D721Med (cell line): ENCODE measurements at places on chromosomes 11 and 22.

- no peak for DNase-seq
Observed at GRCh38 chr11:28338371-28338770, 230.2 kb downstream of the METTL15 start.

GRCh38 chr11:8403310-8403709, 139.6 kb upstream of the LMO1 start:
- no peak for DNase-seq

DNA sequence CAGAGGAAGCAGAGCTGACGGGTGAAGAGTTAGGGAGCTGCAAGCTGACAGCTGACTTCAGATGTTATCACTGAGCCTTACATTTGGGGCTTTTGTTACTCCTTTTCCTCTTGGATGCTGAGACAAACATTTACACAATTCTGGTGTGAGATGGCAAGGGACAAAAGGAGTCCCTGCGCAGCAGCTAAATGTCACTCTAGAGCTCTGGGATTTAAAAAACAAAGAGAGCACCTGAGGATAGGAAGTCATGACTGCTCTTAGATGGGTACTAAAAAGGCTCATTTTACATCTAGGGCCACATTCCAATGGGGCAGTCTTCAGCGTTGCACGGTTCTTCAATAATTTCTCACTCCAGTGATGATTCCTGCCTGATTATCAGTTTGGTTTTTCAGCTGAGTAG, 204.5 kb downstream of the RAB38 start:
- no peak for DNase-seq

DNA sequence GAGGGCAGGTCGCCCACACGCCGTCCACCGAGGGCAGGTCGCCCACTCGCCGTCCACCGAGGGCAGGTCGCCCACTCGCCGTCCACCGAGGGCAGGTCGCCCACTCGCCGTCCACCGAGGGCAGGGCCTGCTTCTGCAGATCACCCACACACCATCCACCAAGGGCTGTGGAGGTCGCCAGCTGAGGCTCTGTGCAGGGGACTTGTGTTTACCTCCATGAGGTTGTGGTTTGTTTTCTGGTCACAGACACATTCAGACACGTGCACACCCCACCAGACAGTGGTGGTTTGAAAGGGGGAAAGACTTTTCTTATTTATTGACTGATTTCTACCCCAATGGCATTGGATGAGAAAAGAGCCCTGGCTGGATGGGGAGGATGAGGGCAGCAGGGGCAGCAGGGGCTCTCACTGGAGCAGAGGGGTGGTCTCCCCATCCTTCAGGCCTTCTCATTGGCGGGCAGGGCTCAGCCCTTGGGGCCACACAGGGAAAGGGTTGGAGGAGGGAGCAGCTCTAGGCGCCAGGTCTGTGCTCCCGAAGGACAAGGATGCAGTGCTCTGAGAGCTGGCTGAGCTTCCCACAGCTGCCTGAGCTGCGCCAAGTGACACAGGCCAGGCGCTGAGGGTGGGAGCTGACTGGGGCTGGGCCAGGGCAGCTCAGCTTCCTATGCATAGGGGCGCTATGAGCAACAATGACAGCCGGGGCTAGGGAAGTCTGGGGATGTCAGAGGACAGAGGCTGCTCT, 252.6 kb upstream of the B3GAT1 start:
- no peak for DNase-seq

- DNase-seq: no peak
Observed at GRCh38 chr11:19953909-19954308, 206.4 kb downstream of the DBX1 start.

GRCh38 chr11:120573756-120574354, 62.3 kb downstream of the GRIK4 start:
- no peak for DNase-seq

GRCh38 chr22:35781898-35782297, 64.2 kb downstream of the APOL5 start:
- no peak for DNase-seq

DNA sequence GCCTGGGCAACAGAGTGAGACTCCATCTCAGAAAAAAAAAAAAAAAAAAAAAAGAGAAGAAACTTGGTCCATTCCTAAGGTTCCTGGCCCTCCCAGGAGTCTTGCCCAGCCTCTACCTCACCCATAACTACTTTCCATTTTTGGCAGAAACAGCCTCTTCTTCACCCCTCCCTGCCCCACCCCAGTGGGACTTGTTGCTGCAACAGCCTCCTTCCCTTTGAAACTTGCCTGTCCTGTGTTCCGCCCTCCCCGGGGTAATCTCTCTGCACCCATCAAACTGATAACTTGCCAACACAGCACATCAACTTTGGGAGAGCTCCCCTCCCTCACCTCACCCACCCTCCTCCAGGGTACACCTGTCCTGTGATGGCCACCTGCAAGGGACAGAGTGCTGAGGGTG, 10.0 kb upstream of the FAM83F start:
- no peak for DNase-seq

DNA sequence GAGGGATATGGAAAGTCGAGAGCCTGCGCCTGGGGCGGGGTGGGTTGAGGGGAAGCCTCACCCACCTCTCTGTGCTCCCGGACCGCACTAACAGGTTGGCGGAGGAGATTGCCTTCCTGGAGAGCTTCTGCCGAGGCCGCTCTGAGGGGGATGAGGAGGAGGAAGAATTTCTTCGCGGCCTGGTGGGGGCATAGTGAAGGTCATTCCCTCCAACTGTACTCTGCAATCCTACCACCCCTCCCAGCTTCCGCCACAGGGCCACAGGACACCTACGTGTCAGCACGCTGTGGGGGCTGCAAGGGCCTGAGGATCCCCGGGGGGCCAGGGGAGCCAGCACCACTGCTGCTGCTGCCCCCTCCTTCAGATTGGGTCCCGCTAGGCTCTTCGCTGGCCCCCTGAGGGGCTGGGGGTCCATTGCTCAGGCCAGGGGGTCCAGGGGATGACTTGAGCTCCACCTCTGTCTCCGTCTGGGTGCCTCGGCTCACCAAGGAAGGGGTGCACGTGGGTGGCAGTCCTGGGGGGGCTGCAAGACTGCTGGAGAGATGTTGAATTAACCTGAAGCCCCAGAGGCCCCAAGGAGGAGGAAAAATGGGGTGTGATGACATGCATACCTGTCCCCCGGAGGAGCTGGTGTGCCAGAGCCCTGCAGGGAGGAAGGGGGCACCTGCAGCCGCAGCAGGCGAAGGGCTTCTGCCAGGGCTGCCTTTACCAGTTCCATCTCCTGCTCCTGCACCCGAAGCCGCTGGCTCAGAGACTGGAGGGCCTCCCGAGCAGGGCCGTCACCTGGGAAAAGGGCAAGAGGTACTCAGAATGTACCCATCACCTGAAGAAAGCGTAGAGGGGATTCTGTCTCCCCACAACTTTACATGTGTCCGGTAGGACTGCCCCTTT, 1.5 kb downstream of the EML3 start:
- DNase-seq: no peak

DNA sequence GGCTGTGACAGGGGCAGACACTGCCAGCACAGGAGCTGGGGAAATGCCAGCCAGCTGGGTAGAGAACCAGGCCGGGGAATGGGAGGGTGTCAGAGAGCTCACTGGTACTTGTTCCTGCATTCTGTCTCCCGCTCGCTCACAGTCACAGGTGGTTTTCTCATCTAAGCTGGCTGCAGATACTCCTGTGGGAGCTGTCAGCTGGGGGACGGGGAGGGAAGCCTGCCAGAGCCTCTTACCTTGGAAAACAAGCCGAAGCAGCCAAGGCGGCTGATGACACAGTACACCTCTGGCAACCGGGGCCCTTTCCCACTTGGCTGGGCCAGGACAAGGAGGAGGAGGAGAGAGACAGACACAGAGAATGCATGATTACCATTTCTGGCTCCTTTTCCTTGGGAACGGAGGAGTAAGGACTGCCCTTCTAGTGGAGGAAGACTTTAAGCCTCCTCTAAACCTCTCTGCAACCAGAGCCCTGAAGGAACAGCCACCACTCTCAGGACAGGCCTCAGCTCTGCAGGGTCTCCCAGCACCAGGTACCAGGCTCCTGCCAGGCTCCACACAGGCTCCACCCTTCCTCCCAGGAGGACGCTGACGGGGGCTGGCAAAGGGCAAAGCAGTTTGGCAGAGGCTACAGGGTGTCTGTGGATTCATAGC, 25.1 kb downstream of the RPL27A start:
- DNase-seq: no peak

- no peak for DNase-seq
Observed at GRCh38 chr11:30015725-30016412, 961 bp downstream of the KCNA4 start.

DNA sequence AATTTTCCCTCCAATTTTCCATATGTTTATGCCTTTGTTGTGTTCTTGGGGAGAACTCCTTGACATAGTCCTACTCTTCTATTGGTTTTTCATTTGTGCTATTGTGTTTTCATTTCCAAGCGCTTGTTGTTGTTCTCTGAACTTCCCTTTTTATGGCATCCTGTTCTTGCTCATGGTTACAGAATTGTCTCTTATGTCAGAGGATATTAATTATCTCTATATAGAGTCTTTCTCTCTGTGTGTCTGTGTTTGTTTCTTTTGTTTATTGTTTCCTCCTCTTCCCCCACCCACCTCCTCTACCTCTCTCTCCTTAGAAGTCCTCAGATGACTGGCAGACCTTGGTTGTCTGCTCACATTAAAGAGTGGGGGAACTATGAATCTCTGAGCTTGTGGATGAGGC, 69.9 kb downstream of the HORMAD2 start:
- DNase-seq: no peak

GRCh38 chr11:32706985-32707741, 87.3 kb downstream of the CCDC73 start:
- no peak for DNase-seq

GRCh38 chr11:77724636-77725035, 87.0 kb upstream of the CLNS1A start:
- DNase-seq: no peak

DNA sequence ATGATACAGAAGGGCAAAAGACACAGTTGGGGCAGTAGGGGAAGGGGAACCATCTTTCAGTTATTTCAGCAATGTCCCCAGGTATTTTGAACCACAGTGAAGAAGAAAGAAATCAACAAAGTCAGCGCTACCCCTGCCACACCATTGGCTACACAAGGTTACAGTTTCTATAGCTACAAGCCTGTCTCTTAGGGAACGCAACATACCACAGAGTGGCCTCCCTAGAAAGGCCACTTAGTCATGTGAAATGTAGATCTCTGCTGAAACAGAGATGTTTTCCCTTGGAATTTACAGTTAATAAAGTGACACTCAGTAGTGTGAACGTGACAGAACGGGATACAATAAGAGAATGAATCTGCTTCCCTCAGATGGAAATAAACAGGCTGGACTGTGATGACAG, 54.6 kb downstream of the MCHR1 start:
- no peak for DNase-seq

DNA sequence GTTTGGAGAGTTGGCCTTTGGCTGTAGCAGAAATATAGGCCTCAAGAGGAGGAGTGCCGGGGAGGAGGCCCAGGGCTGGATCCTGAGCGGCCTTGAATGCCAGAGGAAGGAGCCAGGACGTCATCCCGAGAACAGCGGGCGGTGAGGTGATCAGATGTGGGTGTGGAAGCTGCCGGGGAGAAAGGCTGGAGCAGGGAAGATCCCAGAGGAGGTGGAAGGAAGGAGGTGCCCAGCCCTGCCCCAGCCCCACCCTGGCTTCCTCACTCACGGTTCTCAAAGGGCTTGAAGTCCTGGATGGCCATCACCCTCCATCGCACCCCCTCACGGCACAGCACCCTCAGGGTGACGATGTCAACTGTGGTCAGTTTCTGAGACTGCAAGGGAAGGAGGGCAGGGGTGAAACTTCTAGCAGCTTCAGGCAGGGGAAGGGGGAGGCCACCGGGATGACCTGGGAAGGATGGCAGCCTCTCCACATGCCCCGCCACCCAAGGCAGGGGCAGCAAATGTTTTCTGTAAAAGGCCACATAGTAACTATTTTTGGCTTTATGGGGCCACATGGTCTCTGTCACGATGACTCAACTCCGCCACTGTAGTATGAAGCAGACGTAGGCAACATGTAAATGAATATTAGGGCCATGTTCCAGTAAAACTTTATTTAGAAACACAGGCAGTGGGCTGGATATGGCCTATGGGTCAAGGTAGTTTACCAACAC, 10.7 kb downstream of the IL2RB start:
- DNase-seq: no peak

- DNase-seq: no peak
Observed at GRCh38 chr11:61082062-61082870, 20.0 kb upstream of the CD5 start.

GRCh38 chr11:34356913-34357700, 703 bp downstream of the ABTB2 start:
- no peak for DNase-seq

GRCh38 chr11:10379022-10379421, 74.1 kb downstream of the ADM start:
- no peak for DNase-seq

GRCh38 chr11:110438017-110438416, 8.3 kb downstream of the FDX1 start:
- DNase-seq: no peak

- DNase-seq: no peak
Observed at GRCh38 chr11:70229737-70230136, 26.6 kb downstream of the FADD start.

- no peak for DNase-seq
Observed at GRCh38 chr11:113240790-113241635, 73.4 kb upstream of the TTC12 start.

DNA sequence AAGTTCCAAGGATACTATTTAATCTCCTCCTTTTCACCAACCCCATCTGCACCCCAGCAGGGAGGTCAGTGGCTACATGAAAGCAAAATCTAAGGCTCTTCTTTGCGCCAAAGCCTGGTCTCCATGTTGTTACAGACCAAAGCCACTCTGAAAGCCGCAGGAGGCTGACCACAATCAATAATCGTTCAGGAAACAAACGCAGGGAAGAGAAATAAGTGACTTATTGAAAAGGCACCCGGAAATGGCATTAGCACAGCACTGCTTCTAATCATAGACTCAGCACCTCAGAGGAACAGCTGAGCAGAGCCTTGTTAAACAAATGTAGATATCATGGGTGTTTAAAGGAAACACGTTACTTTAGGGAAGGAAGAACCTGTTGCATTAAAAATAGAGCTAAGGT, 183.9 kb downstream of the KIRREL3 start:
- no peak for DNase-seq

GRCh38 chr22:35625763-35626432, 8.8 kb upstream of the MB start:
- no peak for DNase-seq

DNA sequence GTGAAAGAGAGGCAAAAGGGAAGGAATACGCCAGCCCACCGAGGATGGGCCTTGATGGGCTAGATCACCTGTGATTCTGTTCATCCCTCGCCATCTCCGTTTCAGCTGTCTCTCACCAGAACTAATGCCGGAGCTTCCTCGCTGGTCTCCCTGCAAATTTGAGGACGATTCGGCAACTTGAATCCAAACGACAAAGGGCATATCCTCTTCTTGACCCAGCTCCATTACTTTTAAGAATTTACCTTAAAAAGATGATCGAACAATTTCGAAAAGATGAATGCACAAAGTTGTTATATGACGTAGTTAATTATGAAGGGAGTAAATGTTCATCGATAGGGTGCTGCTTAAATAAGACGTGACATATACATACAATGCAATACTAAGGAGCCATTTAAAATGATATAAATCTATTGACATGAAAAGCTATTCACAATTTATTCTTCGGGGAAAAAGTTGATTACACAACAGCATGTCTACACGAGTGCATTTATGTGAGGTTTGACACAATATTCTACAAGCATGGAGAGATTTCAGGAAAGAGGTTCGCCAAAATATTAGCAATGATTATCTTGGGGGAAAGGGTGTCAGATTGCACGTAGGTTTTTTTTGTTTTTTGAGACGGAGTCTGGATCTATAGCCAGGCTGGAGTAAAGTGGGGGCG, 937 bp upstream of the FAM168A start:
- DNase-seq: no peak
